Esophagus mucosa (tissue), 1 donor: ENCODE measurements at places on chromosomes 11 and 22. TPM values are rescaled to one million over a fixed set of nuclear protein-coding genes. Genes with fewer than 3 reads are reported as not detected.

DNA sequence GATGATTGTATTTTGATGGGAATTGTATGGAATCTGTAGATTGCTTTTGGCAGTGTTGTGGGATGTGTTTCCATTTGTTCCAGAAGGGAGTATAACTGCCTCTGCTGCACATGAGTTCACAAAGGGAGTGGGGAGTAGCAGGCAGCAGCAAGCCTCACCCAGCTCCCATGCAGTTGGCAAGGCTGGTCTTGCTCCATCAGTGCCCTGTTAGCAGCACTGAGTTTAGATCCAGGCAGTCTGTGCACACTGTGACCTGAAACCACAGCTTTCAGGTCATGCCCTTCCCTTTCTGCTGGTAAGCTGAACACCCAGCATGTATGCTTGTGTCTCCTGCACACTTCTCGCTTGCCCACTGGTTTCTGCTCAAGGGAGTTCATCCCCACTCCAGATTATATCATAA lies 3.7 kb upstream of the NUCB2 start:
- peak; percentile 51 for ATAC-seq

DNA sequence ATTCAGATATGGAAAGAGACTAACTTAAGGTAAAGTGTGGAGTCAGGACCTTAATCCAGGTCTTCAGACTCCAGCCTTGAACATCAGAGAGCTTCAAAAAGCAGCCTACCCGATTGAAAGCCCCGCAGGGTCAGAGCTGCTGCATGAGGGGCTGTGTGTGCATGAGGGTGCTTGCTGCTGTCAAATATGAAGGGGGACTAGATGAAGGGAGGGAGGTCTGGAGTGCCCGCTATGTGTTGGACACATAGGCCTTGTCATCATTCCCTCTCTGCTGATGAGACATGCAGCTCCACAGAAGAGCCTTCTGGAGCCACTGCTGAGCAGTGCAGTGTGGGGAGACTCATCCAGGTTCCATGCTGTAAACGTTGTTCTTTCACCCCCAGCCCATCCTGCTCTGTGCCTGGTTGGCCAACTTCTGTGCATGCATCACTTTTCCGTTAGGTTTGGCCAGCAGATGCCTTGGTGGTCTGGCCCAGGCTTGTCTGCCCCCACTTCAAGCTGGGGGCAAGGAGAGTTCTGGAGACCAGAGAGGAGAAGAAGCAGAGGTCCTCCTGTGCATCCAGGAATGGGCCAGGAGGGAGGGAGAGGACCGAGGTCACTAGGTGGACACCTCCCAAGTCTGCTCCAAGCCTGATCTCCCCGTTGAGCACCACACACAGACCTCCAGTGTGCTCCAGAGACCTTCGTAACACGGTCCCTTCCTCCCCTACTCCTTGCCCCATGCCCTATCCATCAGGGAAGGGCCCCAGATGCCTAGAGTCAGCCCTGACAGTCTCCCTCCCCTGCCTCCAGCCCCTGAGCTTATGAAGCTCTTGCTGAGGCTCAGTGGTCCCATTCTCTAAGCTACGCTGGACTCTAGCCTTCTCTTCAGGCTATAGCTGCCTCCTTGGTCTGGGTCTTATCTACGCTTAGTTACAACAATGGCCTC lies 32.0 kb downstream of the LRRC32 start:
- ATAC-seq: no peak

DNA sequence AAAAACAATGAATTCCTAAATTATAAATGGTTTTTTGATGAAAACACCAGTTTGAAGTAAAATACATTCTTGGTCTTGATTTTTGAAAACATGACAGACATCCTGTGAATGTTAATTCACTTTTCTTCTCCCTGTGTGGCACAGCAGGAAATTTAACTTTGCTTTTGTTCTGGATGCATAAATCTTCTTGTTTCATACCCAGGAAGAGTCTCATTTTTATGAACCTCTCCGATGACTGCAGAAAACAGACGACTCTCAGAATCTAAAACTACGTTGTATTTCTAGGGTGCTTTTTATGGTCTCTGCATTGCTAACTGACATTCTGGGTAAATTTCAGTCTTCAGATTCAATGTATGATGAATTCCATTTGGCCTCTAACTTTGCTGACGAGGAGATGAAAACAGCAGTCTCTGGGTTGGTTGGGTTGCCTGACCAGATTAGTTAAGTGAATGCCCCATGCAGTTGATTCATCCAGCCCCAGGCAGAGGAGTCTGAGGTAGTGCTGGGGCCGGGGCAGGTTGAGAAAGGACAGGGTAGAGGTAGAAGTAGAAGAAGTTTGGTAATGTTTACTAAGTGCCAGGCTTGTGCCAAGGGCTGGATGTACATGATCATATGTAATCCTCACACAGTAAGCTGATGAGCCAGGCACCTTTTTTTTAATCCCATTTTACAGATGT lies 20.1 kb downstream of the TCP11L1 start:
- ATAC-seq: peak; percentile 95

DNA sequence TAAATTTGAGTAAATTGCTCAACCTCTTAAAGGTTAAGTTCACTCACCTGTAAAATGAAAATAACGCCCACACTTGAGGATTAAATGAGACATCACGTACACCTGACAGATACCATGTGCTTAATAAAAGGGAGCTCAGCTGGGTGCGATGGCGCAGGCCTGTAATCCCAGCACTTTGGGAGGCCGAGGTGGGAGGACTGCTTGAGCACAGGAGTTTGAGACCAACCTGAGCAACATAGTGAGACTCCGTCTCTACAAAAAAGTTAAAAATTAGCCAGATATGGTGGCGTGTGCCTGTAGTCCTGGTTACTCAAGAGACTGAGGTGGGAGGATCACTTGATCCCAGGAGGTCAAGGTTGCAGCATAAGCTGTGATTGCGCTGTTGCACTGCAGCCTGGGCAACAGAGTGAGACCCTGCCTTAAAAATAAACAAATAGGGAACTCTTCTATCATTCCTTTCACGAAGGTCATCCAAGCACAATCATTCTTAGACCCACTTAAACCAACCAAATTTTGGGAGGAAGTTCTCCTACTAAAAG lies 134.1 kb downstream of the BBOX1 start:
- no peak for ATAC-seq

DNA sequence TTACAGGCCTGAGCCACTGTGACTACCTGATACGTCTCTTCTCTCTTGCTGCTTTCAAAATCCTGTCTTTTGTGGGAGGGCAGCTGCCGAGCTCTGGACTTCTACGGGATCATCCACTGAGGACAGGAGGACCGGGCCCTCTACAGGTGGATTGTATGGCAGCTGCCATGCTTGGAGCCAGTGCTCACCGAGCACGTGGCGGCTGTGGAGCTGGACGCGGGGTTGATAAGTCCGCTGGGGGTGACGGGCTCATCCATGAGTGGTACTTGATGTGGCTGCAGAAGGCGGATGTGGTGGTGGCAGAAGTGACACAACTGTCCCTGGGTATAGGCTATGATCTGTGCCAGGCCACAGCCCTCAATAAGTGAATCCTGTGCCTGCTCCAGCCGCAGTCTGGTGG lies 1.8 kb upstream of the CYP2D6 start:
- ATAC-seq: no peak

GRCh38 chr11:61023086-61023965 lies 51.8 kb downstream of the CD6 start:
- no peak for ATAC-seq

Gene RAB38
- total RNA-seq: 84.7 TPM
